ENCODE measurements at places on chromosomes 12 and 14. TPM values are rescaled to one million over a fixed set of nuclear protein-coding genes. Genes with fewer than 3 reads are reported as not detected.

- no peaks in the 10 kb centered on the region for H3K36me3 ChIP-seq
- no peak for DNase-seq
- no peak overlapping the region for H3K27ac ChIP-seq
- H3K4me3 ChIP-seq, result no peak overlapping the region
Observed at GRCh38 chr12:20404576-20405346, 36.4 kb downstream of the PDE3A start.

DNA sequence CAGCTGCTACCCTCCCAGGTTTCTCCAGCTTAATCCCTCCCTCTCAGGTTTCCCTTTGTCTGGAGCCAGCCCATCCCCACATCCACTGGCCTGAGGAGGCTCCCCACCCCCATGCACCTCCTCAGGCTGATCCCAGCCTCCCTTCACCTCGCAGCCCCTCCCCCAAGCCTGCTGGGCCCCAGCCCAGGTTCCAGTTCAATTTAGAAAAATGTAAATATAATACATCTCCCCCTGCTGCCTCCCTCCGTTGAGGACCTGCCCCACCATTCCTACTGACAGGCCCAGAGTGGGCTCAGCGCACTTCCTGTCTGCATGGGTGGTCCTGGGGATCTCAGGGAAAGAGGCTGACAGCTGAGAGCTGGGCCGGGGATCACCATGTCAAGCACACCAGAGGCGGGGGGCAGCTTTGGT is 155.8 kb downstream of the NTF3 start:
- peaks cover 1% of the 10 kb centered on the region for H3K27me3 ChIP-seq
- no peaks in the 10 kb centered on the region for H3K4me1 ChIP-seq
- H3K4me3 ChIP-seq, result no peak overlapping the region
- no peak overlapping the region for H3K27ac ChIP-seq

DNA sequence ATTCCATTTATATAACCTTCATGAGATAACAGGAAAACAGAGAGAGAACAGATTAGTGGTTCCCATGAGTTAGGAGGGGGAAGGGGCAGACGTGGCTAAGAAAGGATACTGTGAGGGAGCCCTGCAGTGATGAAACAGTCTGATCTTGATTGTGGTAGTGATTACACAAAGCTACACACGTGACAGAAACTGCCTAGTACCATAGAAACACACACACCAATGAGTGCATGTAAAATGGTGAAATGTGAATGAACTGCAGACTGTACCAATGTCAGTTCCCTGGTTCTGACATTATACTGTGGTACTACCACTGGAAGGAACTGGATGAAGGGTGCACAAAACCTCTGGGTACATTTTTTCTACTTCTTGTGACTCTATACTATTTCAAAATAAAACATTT is 36.9 kb downstream of the NRDE2 start:
- no peak overlapping the region for H3K4me3 ChIP-seq
- H3K36me3 ChIP-seq, result peaks cover 10% of the 10 kb centered on the region
- H3K27ac ChIP-seq, result no peak overlapping the region

GRCh38 chr14:43184540-43184939 is 1322.5 kb downstream of the FSCB start:
- H3K27ac ChIP-seq, result no peak overlapping the region
- H3K36me3 ChIP-seq, result no peaks in the 10 kb centered on the region
- H3K27me3 ChIP-seq, result no peaks in the 10 kb centered on the region
- no peak overlapping the region for H3K4me3 ChIP-seq
- no peak for DNase-seq
- H3K4me1 ChIP-seq, result no peaks in the 10 kb centered on the region

GRCh38 chr12:67534681-67535080 is 113.9 kb upstream of the DYRK2 start:
- H3K4me1 ChIP-seq, result peaks cover 4% of the 10 kb centered on the region
- no peak overlapping the region for H3K4me3 ChIP-seq
- H3K27ac ChIP-seq, result no peak overlapping the region
- no peaks in the 10 kb centered on the region for H3K27me3 ChIP-seq
- DNase-seq, result no peak

DNA sequence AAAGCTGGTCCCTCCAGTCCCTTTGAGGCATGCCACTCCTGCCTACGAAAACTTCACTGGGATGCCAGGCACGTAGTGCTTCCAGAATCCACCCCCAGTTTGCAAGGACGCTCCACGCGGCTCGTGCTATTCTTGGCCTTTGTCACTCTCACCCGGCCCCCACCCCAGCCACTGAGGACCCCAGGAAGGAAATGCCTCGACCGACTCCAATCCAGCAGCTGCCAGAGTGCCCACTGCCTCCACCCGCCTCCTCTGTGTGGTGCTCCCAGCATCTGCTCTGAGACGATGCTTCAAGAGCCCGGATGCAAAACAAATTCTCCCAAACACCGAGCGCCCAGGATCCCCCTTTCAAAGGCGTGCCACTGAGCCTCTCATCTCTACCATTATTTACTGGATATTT is 123.9 kb downstream of the RFLNA start:
- no peak overlapping the region for H3K4me3 ChIP-seq
- no peaks in the 10 kb centered on the region for H3K4me1 ChIP-seq
- H3K36me3 ChIP-seq, result peaks cover 22% of the 10 kb centered on the region
- DNase-seq, result no peak
- no peak overlapping the region for H3K27ac ChIP-seq
- H3K27me3 ChIP-seq, result no peaks in the 10 kb centered on the region

DNA sequence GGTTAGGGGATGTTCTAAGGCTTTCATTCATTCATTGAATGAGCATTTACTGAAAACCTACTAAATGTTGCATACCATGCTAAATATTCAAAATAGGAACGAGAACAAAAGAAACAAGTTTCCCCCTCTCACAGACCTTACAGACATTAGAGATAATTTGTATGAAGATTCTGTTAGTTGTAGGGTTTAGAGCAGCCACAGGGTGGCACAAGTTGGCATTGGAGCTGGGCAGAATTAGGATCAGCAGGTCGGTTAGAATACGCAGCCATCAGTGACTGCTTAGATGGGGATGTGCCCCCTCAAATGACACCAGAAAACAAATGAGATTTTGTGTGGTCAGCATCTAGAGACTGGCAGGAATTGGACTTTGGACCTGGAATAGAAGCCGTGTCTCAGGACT is 166.3 kb upstream of the DAAM1 start:
- H3K4me1 ChIP-seq, result no peaks in the 10 kb centered on the region
- DNase-seq, result no peak
- H3K4me3 ChIP-seq, result no peak overlapping the region
- H3K27me3 ChIP-seq, result peaks cover 8% of the 10 kb centered on the region
- H3K36me3 ChIP-seq, result no peaks in the 10 kb centered on the region
- H3K27ac ChIP-seq, result no peak overlapping the region

GRCh38 chr12:77788231-77789168 is 42.2 kb upstream of the NAV3 start:
- no peaks in the 10 kb centered on the region for H3K4me1 ChIP-seq
- no peak for DNase-seq
- H3K36me3 ChIP-seq, result no peaks in the 10 kb centered on the region
- H3K27me3 ChIP-seq, result no peaks in the 10 kb centered on the region
- H3K4me3 ChIP-seq, result no peak overlapping the region
- no peak overlapping the region for H3K27ac ChIP-seq

DNA sequence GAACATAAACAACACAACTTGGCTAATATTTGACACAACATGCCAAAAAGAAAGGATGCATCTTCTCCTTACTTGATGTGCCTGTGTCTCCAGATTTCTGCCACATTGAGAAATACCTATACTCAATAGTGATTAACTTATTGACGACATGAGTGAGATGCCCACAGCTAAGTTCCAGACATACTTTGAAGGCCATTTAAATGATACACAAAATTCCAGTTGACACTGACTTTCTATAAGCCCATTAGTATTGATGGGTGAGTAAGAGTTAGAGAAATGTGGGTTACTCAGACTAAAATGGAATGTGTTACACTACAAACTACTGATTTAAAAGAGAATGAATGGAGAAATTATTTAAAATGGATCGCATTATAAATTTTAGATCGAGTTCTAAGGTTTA is 838.2 kb upstream of the MGAT4C start:
- no peaks in the 10 kb centered on the region for H3K36me3 ChIP-seq
- no peak overlapping the region for H3K27ac ChIP-seq
- no peak overlapping the region for H3K4me3 ChIP-seq
- H3K4me1 ChIP-seq, result no peaks in the 10 kb centered on the region
- no peaks in the 10 kb centered on the region for H3K27me3 ChIP-seq

GRCh38 chr12:41743835-41744234 is 400.8 kb downstream of the GXYLT1 start:
- DNase-seq, result no peak
- H3K4me1 ChIP-seq, result no peaks in the 10 kb centered on the region
- no peak overlapping the region for H3K27ac ChIP-seq
- H3K36me3 ChIP-seq, result no peaks in the 10 kb centered on the region

GRCh38 chr12:76035045-76035444 is 3.5 kb upstream of the PHLDA1 start:
- H3K36me3 ChIP-seq, result peaks cover 12% of the 10 kb centered on the region
- H3K27ac ChIP-seq, result peak overlapping the region; percentile 66
- H3K27me3 ChIP-seq, result no peaks in the 10 kb centered on the region
- peak; percentile 31 for DNase-seq
- no peak overlapping the region for H3K4me3 ChIP-seq

SLC39A5 gene
- 0.41 TPM for total RNA-seq

OTOGL gene
- total RNA-seq, result not detected

BBOF1 gene
- total RNA-seq, result 1.2 TPM

TAS2R43 gene
- 0.31 TPM for total RNA-seq

GARIN6 gene
- not detected for total RNA-seq

All from activated CD8-positive, alpha-beta T cell treated with anti-CD3 and anti-CD28 coated beads for 36 hours (primary cell).